NT2/D1 (cell line): ENCODE measurements at places on chromosomes 6 and 20.

GRCh38 chr6:14231501-14232280, 114.1 kb downstream of the CD83 start:
- no peak for DNase-seq

DNA sequence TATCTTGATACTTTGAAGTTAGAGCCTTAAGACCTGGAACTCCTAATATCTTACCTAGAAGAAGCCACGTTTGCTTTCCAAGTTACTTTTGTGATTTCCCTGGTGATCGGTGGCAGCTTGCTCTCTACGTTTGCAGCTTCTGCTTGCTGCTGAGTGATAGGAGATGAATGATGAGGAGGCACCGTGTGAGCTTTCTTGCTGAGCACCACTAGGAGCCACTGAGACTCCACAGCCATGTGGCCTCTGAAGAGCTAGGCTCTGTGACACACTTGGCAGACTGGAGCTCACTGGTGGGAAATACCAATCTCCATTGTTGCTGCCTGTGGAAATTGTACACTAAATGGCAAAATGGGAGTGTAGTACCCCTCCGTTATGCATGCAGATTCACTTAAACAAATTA, 161.8 kb downstream of the IBTK start:
- no peak for DNase-seq

DNA sequence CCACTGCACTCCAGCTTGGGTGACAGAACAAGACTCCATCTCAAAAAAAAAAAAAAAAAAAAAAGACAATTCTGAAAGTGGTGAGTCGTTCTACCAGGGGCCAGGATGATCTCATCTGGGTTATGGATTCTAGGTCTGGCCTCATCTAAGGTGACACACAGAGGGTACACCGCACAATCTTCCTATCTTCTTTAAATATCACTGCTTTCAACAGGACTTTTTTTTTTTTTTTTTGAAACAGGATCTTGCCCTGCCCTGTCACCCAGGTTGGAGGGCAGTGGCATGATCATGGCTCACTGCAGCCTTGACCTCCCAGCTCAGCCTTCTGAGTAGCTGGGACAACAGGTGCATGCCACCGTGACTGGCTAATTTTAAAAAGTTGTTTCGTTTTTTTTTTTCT, 67.7 kb downstream of the SLC16A10 start:
- no peak for DNase-seq

DNA sequence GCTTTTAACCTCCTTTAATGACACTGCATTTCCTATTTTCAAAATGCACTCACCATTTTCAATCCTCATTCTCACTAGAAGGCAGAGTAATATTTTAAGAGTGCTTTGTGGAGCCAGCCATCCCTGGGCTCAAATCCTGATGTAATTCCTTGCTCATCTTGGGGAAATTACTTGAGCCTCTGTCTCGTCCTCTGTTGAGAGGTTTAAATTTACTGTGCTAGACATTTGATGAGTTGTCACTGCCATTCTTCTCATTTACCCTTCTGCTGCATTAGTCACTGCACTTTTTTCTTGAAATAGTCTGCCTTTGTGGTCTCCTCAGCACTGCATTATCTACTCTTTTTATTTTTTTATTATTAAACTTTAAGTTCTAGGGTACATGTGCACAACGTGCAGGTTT, 150.0 kb upstream of the HDDC2 start:
- no peak for DNase-seq

DNA sequence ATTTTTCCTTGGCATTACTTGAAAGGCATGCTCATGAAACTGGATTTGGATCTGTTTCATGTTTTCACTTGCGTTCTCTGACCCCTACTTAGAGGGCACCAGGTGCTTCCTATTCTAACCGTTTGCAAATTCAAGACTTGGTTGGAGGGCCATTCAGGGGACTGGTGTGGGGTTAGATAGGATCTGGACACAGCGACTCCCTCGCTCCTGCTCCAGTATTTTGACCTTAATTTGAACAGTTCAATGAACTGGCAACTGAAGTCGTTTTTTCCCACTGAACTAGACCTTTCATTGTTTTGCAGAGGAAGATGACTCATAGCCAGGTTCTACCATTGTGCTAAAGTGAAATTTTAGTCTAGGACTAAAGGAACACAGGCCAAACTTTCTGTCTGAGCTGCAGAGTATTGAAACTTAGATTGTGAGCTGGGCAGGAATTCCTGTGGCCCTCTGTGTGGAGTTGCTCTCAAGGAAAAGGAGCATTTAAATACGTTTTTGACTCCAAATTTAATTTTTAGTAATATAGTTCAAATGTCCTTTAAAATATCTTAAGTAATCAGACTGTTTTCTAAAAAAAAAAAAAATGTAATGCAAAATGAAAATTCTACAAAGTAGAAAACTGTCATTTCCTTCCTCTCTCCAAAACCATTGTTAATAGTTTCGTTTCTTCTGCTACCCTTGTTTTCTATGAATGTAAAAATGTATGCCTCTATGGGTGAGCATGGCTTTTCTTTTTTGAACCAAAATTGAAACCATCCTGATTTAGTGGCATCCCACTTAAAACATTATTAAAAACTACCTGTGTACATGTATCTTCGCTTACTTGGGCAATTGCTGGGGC, 64.8 kb downstream of the UTRN start:
- DNase-seq = no peak

- DNase-seq = no peak
Measured at GRCh38 chr6:91271807-91272206, 684.9 kb upstream of the MAP3K7 start.

- no peak for DNase-seq
Measured at GRCh38 chr6:111758608-111759329, 114.5 kb downstream of the FYN start.

DNA sequence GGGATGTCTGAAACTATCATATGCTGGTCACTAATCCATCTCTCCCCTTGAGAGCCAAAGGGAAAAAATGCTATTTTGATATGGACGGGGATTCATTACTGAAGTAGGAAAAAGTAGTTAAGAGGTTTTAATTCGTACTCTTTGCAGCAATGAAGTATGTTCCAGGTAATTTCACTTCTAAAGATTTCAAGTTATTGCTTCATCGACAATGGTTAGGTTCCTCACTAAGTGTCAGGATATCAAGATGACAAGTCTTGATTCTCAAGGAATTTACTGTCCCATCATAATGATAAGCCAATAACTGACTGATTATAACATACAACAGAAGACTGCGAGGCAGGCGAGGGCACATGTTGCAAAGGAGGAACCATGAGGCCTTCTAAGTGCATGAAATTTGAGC, 57.0 kb downstream of the GMDS start:
- no peak for DNase-seq

GRCh38 chr6:119339941-119340456, 9.6 kb downstream of the MAN1A1 start:
- no peak for DNase-seq

- no peak for DNase-seq
Measured at GRCh38 chr6:106182455-106182854, 96.3 kb downstream of the PRDM1 start.

- no peak for DNase-seq
Measured at GRCh38 chr6:99349171-99350141, at the start of gene FAXC. FAXC (minus strand) TSS chr6:99349674; CDS start chr6:99349372, 302 bp downstream.

DNA sequence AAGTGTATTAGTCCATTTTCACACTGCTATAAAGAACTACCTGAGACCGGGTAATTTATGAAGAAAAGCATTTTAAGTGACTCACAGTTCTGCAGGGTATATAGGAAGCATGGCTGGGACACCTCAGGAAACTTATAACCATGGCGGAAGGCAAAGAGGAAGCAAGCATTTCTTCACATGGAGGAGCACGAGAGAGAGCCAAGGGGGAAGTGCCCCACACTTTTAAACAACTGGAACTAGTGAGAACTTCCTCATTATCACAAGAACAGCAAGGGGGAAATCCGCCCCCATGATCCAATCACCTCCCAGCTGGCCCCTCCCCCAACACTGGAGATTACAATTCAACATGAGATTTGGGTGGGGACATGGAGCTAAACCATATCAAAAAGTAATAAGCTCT, 28.3 kb upstream of the B3GAT2 start:
- no peak for DNase-seq

GRCh38 chr6:134379599-134379998, 61.7 kb upstream of the SGK1 start:
- DNase-seq = no peak

GRCh38 chr6:127298475-127298874, 31.8 kb downstream of the RNF146 start:
- DNase-seq = no peak

GRCh38 chr6:157884756-157885155, 61.7 kb downstream of the SNX9 start:
- DNase-seq = no peak

DNA sequence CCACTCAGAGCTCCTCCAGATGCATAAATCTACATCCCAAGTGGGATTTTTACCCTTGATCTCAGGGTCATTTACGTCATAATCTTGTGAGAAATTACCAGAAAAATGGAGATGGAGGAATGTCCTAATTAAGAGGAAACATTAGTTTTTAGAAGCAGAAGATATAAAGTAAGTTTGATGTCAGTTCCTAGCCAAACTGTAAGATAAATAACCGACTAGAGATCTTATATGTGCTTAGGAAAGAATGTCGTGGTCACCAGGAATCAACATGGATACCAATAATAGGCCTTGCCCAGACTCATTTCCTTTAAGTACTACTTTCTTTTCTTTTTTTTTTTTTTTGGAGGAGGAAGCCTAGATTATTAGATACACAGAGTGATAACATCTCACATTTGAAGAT, 186.9 kb downstream of the UTRN start:
- no peak for DNase-seq

DNA sequence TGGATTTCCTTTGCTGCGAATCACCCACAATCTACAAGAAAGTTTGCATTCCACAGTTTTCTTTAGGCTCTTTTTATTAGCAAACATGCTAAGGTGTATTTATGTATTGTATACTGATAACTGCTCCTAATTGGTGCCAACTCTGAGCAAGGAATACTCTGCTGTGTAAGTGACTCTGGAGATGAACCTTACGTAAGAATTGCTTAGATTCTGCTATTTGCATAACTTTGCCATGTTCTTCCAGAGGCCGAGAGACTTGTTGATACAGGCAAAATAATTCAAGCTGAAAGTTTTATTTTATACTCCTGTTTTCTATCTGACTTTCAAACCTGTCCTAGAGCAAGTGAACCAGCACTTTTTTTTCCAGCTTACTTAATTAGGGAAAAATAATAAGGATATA, 461.3 kb downstream of the GJA1 start:
- no peak for DNase-seq

GRCh38 chr6:132491303-132491702, 21.6 kb downstream of the STX7 start:
- DNase-seq = no peak

DNA sequence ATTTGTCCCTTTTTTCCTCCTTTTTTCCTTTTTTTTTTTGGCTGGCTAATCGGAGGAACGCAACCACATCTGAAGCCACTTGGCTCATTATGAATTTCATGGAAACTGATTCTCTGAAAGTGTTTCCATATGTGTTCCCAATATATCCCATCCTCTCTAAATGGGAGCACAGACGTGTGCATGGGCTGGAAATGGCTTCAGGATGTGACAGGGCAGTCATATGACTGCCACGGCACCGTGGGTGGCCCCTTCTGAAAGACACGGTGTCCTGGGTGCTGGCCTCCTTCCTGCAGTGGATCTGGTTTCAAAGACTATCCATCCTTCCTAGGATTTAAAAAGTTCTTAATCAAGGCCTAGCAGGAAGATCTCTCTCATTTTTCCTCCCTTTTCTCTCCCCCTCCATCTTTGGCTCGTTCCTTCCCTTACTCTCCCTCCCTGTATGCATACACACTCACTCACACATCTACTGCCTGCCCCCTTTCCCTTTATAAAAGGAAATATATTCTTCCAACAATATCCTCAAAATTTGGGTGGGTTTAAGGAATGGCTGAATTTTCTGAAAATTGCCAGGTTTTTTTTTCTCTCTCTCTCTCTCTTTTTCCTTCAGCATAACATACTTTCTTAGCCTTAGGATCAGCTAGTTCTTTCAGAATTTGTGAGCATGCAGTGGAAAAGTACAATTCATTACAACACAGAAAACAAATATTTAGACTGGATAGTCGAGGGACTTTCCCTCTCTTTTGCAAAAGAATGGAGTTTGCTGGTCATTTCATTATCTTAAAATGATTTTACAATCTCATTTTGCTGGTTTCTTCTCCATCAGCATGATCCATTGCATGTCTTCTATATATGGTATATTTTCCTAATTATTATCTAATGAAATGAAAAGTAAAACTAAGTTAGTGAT, 161.2 kb upstream of the SUPT3H start:
- DNase-seq = no peak

DNA sequence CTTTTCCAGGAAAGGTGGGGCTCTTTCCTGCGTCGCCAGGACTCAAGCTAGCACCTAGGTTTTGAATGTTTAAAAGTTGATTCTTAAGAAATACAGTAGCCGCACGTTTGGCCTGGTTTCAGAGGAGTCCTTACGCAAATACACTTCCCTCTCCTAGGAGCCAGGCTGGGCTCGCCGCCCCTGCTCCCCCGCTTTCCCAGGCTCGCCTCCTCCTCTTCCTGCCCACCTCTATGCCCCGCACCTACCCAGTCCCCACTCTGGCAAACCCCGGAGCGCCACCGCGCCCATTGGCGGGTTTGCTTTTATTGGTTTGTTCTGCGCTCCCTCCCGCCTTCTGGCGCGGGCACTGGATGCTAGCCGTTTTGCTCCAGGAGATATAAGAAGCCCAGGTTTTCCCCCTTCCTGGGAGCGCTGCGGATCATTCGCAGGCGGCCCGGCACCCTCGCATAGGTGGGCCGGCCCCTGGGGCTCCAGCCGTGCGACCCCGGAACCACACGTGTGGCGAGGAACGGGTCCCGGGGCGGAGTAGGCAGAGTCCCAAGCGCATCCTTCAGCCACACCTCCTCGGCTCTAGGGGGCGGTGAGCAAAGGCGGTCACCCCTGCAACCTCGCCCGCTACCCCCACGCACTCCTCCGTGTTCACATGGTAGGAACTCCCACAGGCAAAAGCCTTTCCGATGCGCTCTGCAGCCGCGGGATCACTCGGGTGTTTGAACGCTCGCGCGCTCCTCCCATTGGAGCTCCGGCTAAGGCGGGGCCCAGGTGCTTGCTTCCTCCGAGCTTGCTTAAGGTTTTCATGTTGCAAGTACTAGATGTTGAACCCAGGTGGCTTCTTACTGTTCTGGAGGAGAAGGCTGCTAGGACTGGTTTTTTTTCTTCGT, 119.0 kb downstream of the RTN4IP1 start:
- no peak for DNase-seq

GRCh38 chr20:23065266-23066201, 16.1 kb upstream of the THBD start:
- DNase-seq = no peak

- DNase-seq = peak; percentile 49
Measured at GRCh38 chr20:58447511-58448391, 58.7 kb downstream of the VAPB start.
